SW 1271 (cell line): ENCODE measurements at places on chromosomes 12 and 14.

DNA sequence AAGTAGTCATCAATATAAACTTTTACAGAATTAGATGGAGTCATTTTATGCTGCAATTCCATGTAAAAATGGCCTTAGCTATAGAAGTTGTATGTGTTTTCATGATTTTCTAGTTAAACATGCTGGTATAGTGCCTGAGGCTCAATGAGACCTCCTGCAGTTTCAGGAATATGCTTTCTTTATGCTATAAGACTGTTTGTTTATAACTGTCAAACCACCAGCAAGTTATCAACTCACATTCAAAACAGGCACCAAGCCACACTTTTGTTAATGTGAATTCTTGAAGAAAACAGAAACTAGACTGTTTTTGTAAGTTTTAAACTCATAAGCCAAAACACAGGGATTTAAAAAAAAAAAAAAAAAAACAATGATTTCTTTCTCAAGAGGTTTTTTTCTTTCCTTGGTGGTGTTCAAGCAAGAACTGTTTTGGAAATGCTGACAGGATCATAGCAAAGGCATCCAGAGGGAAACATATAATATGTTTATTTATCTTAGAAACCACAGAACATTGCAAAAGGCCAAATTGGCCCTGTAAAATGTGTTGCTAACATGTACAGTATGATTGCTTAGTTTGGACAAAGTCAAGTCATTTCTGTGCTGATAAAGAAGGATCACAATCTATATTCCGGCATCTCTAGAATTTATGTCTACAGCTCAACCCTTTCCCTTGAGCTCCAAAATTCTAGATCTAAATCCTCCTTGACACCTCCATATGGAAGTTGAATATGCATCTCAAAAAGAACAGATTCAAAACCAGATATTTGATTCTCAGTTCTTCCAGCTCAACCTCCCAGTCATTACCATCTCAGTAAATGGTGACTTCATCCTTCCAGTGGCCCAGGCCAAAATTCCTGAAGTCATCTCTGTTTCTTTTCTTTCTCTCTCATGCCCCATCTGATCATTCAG, 29.0 kb upstream of the LUM start:
- DNase-seq: no peak

DNA sequence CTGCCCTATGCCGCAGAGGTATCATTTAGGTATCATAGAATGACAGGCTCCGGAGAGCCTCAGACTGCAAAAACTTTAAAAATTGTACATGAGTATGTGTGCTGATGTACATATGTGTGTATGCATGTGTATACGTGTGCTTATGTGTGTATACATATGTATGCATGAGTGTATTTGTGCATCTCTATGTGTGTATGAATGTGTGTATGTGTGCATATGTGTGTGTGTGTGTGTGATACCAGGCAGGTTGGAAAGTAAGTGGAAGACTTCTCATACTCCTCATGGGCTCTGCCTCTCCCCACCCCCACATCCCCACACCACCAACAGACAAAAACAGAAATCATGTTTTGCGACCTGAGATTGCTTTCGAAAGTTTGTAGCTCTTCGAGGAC, 621 bp upstream of the TMEM117 start:
- DNase-seq: no peak

DNA sequence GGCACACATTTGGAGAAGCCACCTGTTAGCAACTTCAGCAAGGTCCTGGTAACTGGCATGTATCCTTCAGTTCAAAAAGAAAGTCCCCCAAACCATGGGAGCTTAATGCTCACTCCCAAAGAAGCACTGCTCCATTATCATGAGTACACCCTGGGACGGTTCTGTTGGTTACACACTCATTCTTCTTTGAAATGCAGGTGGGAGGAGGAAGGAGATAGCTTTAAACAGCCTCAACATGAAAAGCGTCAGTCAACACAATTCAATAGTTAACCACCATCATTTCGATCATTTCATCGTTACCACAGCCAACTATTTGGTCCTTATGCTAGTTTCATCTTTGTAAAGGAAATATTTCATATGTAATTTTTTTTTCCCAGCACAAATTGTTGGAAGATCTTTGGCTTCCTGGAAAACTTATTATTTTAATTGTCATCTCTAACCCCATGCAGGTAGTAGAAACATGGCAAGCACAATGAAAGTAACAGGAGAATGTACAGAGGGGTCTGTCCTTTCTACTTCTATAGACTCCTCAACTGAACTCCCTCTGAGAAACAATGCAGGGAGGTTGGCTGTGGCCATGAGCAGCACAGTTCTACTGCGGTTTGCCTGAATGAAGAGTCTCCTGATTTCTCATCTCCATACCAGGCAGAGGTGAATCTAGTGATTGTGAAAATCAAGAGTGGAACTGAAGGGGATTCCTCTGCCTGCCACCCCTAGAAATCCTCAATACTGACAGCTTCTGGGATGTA, 196.4 kb upstream of the FOXN3 start:
- no peak for DNase-seq

GRCh38 chr12:132954471-132955048, 1.5 kb downstream of the ZNF605 start:
- DNase-seq: no peak

- no peak for DNase-seq
Measured at GRCh38 chr14:95274279-95274678, 45.4 kb downstream of the CLMN start.

- no peak for DNase-seq
Measured at GRCh38 chr12:45599196-45599595, 130.3 kb upstream of the ARID2 start.

DNA sequence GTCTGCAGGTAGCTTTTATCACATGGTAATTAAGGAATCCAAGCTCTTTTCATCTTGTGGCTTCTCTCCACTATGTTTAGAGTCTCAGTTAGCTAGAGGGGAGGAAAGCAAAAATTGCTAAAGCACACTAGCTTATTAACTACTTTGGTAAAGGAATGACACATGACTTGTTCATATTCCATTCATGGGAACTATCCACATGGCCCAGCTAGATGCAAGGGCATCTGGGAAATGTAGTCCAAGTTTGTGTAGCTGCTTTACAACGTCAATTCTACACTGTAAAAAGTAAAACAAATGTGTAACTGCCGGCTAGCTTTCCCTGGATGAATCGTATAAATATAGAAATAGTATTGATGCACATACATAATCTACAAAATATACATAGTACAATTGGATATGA, 244.5 kb upstream of the LRFN5 start:
- DNase-seq: no peak

DNA sequence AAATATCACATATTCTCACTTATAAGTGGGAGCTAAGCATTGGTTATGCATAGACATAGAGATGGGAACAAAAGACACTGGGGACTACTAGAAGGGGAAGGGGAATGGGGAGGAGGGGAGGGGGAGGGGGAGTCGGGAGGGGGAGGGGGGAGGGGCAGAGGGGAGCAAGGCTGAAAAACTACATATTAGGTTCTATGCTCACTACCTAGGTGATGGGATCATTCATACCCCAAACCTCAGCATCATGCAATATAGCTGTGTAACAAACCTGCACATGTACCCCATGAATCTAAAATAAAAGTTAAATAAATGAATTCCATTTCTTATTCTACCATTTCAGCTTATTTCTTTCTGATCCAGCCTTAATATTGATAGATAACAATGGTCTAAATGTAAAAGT, 21.9 kb upstream of the PTCSC3 start:
- no peak for DNase-seq

DNA sequence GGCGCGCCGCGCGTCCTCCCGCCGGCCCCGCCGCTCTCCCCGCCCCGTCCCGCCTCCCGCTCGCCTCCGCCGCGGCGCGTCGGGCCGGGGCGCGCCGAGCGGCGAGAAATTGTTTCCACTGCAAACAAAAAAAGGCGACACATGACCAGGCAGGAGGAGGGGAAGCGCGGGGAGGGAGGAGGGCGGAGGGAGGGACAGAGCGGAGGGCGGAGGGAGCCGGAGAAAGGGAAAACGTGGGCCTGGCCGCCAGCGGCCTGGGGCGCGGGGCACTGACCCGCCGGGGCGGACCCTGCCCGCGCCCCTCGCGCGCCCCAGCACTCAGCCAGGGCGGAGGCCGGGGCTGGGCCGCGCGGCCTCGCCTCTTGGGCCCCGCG, at the start of gene FOXN3:
FOXN3 (minus strand) TSS at position 143 of the 374 bp plus-strand sequence. CDS start 4,757 bp downstream, outside the sequence.
- DNase-seq: peak; percentile 61

DNA sequence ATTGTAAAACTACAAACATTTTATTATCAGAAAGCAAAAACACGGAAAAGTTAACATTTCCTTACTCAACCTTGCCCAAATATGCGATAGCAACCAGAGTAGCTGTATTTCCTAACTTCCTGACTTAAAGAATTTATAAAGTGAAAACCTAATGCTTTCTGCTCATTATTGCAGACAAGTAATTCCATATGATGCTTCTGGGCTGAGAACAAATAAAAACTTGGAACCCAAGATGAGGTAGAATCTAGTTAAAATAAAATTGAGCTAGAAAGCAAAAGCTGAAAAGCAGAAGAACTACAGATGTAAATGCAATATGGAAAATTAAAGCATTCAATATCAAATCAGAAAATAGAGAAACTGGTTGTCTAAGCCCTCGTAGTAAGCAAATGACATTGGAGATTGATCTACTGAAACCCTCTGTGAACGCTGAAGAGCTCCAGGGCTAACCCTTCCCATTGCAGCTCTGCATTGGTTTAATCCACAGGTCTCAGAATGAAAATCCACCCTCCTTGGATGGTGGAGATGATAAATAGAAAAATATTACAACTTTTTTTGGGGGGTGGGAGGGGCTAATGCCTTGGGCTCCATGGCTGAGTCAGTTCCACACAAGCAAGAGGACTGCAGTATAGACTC, 40.7 kb downstream of the CORO1C start:
- no peak for DNase-seq

DNA sequence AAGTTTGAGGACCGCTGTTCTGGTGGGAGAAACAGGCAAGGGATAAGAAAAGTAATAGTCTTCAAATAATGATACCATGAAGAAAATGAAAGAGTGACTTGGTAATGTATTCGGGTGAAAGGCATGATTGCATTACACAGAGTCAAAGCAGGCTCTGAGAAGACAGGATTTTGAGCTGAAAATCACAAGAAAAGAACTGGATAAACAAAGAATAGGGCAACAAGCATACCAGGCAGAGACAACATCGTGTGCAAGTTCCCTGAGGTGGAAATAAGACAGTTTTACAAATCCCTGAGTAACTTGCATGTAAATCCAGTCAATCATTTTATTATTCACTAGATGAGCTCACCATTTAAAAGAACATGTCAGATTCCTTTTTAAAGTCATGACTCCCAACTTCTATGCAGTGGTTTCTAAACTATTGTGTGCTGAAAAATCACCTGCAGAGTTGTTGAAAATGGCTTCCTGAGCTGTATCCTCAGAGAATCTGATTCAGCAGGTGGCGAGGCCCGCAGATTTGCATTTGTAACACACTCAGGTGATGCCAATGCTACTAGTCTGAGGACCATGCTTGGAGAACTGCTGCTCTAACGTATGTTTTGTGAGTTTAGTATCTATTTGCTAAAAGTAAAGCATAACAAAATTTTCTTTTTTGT, 133.0 kb upstream of the ABCD2 start:
- DNase-seq: no peak
